Esophagus squamous epithelium (tissue), 5 donors: ENCODE measurements at places on chromosomes 5 and 9.

GRCh38 chr9:36237230-36237629 is 21.0 kb downstream of the GNE start:
- no peak overlapping the region for H3K4me3 ChIP-seq
- H3K27ac ChIP-seq, result no peak overlapping the region
- no peaks in the 10 kb centered on the region for H3K27me3 ChIP-seq
- no peak for DNase-seq
- H3K4me1 ChIP-seq, result no peaks in the 10 kb centered on the region
- H3K36me3 ChIP-seq, result no peaks in the 10 kb centered on the region

DNA sequence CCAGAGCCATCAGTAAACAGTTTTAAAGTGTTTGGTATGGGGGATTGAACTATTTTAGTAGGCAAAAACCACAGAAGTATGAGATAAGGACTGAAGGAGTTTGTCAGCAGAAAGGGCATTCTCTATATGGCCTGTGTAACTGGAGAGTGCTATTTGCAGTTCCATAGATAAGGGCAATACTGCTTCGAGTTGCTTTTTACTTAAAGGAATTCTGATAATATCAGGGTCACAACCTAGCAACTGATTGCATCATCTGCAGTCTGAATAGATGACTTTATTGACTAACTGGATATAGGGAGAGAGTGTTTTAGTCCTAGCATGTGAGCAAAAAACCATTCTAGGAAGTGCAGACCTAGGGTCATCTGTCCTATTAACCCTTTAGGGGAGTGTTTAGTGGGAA is 645.2 kb upstream of the PTPRD start:
- H3K27ac ChIP-seq, result no peak overlapping the region
- H3K27me3 ChIP-seq, result no peaks in the 10 kb centered on the region
- no peak overlapping the region for H3K4me3 ChIP-seq
- no peaks in the 10 kb centered on the region for H3K4me1 ChIP-seq

DNA sequence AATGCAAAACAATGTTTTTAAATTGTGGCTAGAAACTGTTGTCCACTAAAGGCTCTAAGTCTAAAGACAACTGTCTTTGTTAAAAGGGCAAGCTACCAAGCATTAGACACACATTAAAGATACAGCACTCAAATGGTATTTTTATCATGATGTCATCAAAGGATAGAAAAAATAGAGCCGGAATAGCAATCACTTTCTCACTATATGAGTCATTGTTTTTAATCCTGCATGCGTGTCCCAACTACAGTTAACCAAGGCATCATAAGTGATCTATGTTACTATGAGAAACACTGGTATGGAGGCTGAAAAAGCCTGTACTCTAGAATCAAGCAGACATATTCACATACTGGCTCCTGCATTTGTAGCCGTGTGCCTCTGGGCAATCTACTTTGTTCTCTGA is 1.9 kb upstream of the PJA2 start:
- peaks cover 57% of the 10 kb centered on the region for H3K4me1 ChIP-seq
- H3K4me3 ChIP-seq, result no peak overlapping the region
- H3K36me3 ChIP-seq, result no peaks in the 10 kb centered on the region
- H3K27ac ChIP-seq, result peak overlapping the region; percentile 98
- DNase-seq, result no peak

DNA sequence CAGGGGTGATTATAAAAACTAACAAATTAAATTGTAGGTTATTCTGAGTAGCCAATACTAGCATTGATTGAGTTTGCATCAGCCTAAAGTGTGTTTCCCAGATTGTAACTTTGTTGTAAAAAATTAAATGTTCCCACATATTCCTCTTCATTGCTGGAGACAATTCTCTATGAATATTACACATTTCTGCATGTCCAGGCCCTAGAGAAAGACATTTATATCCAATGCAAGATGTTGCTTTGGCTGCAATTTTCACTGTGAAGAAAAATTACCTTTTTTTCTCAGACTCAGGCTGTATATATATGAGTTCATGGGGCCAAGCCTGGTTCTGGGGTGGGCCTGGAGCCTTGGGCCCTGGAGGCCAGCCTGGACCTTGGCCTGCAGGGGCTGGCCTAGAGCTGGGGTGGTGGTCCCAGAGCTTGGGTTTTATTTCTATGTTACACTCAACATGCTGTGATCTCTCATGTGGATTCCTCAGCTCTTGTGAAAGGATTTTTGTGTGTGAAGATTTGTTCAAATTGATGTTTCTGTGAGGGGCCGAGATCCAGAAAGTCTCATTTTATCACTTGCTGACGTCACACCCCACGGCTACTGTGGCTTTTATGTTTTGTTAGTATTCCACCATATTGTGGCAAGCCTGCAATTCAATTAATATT is 232.5 kb downstream of the SPATA31A1 start:
- no peaks in the 10 kb centered on the region for H3K4me1 ChIP-seq
- no peaks in the 10 kb centered on the region for H3K36me3 ChIP-seq
- no peak overlapping the region for H3K4me3 ChIP-seq
- no peaks in the 10 kb centered on the region for H3K27me3 ChIP-seq
- no peak for DNase-seq
- H3K27ac ChIP-seq, result no peak overlapping the region

DNA sequence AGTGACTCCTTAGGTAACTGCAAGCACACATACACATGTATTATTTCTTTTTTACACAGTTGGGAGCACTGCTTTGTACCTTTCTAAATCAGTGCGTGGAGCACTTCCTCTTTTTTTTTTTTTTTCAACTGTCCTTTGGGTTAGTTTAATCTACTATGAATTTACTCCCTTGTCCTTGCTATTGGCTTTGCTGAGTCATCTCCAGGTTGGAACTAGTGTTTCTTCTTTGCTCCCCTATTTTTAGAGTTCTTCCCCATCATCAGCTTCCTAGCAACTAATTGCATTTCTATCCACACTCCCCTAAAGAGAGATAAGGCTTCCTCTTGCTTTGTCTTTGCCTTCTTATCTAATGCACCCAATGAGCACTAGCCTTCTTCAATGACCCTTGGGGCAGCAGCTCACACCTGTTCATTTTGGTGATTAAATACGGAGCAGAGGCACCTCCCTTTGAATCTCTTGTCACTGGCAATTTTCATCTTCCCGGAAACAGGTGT is 24.3 kb downstream of the S100Z start:
- H3K36me3 ChIP-seq, result no peaks in the 10 kb centered on the region
- H3K4me1 ChIP-seq, result no peaks in the 10 kb centered on the region
- no peak overlapping the region for H3K4me3 ChIP-seq
- no peak for DNase-seq

DNA sequence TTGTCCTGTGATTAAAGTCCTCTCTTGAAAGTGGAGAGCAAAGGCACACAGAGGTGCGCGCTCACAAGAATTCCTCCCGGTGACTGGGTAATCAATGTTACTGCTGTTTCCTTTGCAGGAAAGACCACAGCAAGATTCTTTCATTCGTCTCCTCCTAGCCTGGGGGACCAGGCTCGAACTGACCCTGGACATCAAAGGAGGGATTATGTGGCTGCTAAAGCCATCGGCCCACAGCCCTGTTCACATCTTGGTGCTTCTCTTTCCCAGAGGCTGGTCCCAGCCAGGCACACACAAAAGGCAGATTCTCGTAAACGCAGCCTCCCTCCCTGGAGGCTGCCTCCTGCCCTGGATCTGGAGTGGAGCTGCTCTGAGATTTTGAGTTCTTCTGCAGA is 230.9 kb downstream of the FANCC start:
- peaks cover 69% of the 10 kb centered on the region for H3K36me3 ChIP-seq
- no peak for DNase-seq
- H3K27me3 ChIP-seq, result no peaks in the 10 kb centered on the region
- H3K4me3 ChIP-seq, result no peak overlapping the region
- H3K4me1 ChIP-seq, result peaks cover 100% of the 10 kb centered on the region
- H3K27ac ChIP-seq, result peak overlapping the region; percentile 97

DNA sequence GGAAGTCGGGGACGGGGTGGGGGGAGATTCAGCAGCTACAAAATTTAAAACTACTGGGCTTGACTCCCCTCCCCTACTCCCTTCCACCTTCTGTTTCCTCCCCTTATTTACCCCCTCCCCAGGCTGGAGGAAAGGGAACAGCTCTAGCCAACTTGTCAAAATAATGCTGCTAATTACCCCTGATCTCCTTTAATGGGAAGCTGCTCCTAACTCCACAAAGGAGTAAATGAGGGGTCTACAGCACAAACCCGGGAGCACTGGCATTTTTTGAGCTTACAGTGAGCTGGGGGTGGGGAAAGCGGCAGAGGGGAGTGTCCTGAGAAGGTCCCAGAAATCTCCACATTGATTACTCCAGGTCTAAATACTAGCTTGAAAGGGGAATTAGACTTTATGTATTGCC is 3.1 kb downstream of the PTCH1 start:
- H3K4me3 ChIP-seq, result no peak overlapping the region
- H3K27me3 ChIP-seq, result peaks cover 42% of the 10 kb centered on the region
- H3K36me3 ChIP-seq, result no peaks in the 10 kb centered on the region

GRCh38 chr5:139683295-139684271 is 35.4 kb downstream of the CXXC5 start:
- DNase-seq, result no peak
- H3K36me3 ChIP-seq, result peaks cover 8% of the 10 kb centered on the region
- no peak overlapping the region for H3K27ac ChIP-seq
- H3K4me1 ChIP-seq, result no peaks in the 10 kb centered on the region
- H3K4me3 ChIP-seq, result no peak overlapping the region
- H3K27me3 ChIP-seq, result no peaks in the 10 kb centered on the region

GRCh38 chr5:135153661-135154060 is 119.6 kb upstream of the PITX1 start:
- H3K36me3 ChIP-seq, result no peaks in the 10 kb centered on the region
- no peaks in the 10 kb centered on the region for H3K27me3 ChIP-seq
- H3K4me1 ChIP-seq, result peaks cover 17% of the 10 kb centered on the region
- DNase-seq, result no peak
- H3K4me3 ChIP-seq, result no peak overlapping the region

DNA sequence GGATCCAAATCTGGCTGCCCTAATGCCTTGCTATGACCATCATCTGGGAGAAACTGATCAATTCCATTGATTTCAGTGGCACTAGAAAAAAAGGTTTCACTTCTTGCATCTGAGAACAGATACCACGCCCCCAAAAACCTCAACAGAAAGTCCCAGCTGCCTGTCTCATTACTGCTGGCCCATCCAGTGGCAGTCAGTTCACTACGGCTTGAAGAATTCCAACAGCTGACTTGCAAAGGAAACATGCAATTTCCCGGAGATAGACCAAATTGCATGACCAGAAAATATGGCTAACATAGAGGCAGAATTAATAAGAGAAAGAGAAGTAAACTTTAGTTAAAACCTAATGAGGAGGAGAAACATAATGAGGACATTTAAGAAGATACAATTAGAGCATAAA is 48.6 kb downstream of the UGCG start:
- H3K4me3 ChIP-seq, result no peak overlapping the region
- H3K27me3 ChIP-seq, result no peaks in the 10 kb centered on the region
- no peaks in the 10 kb centered on the region for H3K36me3 ChIP-seq
- no peak for DNase-seq
- H3K4me1 ChIP-seq, result no peaks in the 10 kb centered on the region

- no peaks in the 10 kb centered on the region for H3K27me3 ChIP-seq
- DNase-seq, result no peak
- H3K4me3 ChIP-seq, result no peak overlapping the region
- no peak overlapping the region for H3K27ac ChIP-seq
- no peaks in the 10 kb centered on the region for H3K4me1 ChIP-seq
- peaks cover 6% of the 10 kb centered on the region for H3K36me3 ChIP-seq
Measured at GRCh38 chr5:60886158-60886557, 42.1 kb upstream of the ELOVL7 start.

DNA sequence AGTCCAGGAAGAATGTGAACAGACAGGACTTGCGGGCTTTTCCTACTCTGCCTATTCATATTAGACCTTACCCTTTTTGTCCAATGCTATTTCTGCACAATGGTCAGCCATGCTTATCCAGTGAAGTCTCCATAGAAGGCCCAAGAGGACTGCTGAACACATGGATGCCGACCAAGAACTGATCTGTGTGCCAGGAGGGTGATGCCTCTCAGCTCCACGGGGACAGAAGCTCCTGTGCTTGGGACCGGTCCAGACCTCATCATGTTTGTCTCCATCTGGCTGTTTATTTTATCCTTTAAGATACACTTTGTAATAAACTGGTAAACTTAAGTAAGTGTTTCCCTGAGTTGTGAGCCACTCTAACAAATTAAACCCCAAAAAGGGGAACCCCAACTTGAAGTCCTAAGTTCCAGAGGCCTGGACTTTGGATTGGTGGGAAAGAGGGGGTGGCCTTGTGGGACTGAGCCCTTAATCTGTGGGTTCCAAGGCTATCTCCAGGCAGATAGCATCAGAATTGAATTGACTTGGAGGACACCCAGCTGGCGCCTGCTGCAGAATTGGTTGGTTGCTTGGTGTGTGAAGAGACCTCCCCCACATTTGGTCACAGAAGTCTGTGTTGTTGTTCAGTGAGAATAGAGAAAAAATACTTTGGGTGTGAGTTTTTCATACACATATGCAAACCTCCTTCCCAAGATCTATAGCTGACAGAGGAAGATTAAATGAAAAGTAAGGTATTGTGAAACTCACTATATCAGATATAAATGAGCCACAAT is 57.9 kb upstream of the ANKH start:
- no peak overlapping the region for H3K27ac ChIP-seq
- H3K4me1 ChIP-seq, result peaks cover 8% of the 10 kb centered on the region
- H3K27me3 ChIP-seq, result no peaks in the 10 kb centered on the region

GRCh38 chr9:122128007-122128968 is 31.3 kb downstream of the NDUFA8 start:
- H3K27ac ChIP-seq, result peak overlapping the region; percentile 49
- H3K4me3 ChIP-seq, result no peak overlapping the region
- peaks cover 20% of the 10 kb centered on the region for H3K4me1 ChIP-seq
- no peaks in the 10 kb centered on the region for H3K27me3 ChIP-seq

- no peak for DNase-seq
- peaks cover 16% of the 10 kb centered on the region for H3K4me1 ChIP-seq
- H3K27ac ChIP-seq, result peak overlapping the region; percentile 13
- no peaks in the 10 kb centered on the region for H3K27me3 ChIP-seq
- H3K4me3 ChIP-seq, result no peak overlapping the region
Measured at GRCh38 chr9:6787793-6788161, 30.0 kb downstream of the KDM4C start.

DNA sequence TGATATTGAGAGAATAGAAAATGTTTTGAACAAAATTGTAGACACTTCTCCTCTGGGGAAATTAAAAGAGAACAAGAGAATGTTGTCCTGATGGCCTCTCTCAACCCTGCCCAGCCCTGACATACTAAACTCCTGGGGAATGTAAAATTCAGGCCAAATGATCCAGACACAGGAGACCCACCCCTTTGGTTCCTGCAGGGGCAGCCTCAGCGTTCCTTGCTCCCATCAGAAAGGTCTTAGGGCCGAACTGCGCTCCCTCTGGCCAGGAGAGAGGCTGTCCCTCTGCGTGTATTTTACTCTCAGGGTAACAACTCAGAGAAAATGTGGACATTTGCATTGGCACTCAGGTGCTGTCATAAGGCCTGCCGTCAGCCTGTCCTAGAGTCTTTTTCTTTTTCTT is 616.3 kb upstream of the KLF4 start:
- H3K27me3 ChIP-seq, result no peaks in the 10 kb centered on the region
- DNase-seq, result no peak
- peaks cover 13% of the 10 kb centered on the region for H3K4me1 ChIP-seq
- H3K4me3 ChIP-seq, result no peak overlapping the region
- H3K27ac ChIP-seq, result no peak overlapping the region

- DNase-seq, result no peak
- H3K27ac ChIP-seq, result no peak overlapping the region
- no peaks in the 10 kb centered on the region for H3K36me3 ChIP-seq
Measured at GRCh38 chr5:124231230-124231629, 515.2 kb downstream of the ZNF608 start.

GRCh38 chr5:15539951-15540350 is 40.0 kb downstream of the FBXL7 start:
- H3K36me3 ChIP-seq, result no peaks in the 10 kb centered on the region
- no peak overlapping the region for H3K4me3 ChIP-seq
- H3K27me3 ChIP-seq, result no peaks in the 10 kb centered on the region

GRCh38 chr9:101486693-101487442 is 46.8 kb upstream of the RNF20 start:
- DNase-seq, result no peak
- H3K36me3 ChIP-seq, result no peaks in the 10 kb centered on the region
- H3K27ac ChIP-seq, result peak overlapping the region; percentile 94
- no peaks in the 10 kb centered on the region for H3K27me3 ChIP-seq
